ENCODE measurements at places on chromosomes 5 and 9.

DNA sequence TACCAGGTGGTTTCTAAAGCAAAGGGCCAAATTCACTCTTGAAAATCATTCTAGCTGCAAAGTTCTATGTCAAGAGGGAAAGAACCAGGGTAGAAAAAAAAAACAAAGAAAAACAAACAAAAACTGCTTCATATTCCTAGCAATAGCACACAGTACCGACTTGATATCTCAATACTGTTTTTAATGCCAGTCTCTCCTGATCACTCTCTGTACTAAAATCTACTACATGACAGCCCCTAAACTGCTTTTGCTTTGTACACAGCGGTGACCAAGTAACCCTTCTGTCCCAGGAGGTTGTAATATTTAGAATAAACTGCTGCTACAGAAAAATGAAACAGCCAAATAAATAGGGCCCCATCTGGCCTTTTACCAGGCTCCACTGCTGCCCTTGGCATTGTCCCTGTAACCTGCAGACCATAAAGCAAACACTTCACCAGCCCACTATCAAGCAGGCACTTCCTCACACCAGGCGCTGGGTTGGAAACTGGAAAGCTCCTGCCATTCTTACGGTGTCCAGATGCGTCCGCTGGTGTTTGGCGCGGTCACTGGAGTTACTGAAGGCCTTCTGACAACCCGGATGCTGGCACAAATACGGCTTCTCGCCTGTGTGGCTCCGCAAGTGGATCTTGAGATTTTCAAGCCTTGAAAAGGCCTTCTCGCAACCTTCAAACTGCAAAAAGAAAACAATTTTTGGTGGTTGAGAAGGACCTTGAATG lies 363.2 kb downstream of the GLIS3 start:
- DNase-seq, result no peak

- no peak for DNase-seq
Observed at GRCh38 chr5:174189654-174190541, 144.4 kb downstream of the NSG2 start.

- DNase-seq, result no peak
Observed at GRCh38 chr9:27634879-27635278, 61.6 kb upstream of the C9orf72 start.

- no peak for DNase-seq
Observed at GRCh38 chr5:127040796-127041520, 10.6 kb upstream of the MARCHF3 start.

DNA sequence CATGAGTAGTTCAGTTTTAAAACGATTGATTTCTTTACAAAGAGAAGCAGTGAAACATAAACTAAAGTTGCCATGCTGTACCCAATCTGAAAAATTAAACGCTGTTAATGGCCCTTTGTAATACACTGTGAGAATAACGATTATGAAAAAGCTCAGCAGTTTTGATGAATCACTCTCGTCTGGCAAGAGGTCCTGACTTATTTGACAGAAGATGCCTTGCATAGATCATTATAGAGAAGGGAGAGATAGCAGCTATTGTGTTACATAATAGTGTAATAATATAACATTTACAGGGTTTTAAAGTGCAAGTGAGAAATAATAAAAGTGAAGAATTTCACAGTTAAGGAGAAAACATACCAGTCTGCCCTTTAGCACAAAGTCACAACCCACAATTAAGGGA lies 361.5 kb upstream of the CDH10 start:
- DNase-seq, result no peak
